Foreskin keratinocyte (primary cell): ENCODE measurements at places on chromosomes 12 and 14. TPM values are rescaled to one million over a fixed set of nuclear protein-coding genes. Genes with fewer than 3 reads are reported as not detected.

DNA sequence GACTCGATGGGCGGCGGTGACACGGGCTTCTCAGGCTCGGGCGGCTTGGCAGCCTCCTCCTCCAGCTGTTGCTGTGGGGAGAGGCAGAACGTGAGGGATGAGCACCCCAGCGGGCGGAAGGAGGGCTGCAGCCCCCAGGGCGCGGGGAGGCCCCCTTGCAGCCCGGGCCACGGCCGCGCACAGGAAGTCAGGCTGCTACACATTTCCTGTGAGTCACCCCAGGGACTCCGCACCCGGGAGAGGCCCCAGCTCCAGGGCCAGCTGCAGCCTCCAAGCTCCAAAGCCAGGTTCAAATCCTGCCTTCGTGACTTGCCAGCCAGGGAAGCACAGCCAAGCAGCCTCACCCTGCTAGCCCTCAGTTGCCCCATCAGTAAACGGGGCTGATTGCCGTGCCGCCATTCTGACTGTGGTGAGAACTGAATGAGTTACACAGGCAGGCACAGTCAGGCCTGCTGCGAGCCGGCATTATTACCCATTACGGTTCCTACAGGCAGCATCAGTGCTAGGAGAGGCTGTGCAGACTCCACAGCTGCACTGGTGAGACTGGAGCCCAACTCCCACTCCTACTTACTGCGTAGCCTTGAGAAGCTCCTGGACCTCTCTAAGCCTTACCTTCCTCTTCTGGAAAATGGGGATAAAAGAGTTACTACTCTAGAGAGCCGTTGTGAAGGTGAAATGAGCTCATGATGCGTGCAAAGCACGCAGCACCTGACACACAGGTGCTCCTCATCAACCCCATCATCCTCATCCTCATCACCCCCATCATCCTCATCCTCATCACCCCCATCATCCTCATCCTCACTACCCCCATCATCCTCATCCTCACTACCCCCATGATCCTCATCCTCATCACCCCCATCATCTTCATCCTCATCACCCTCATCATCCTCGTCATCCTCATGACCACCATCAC is 100.9 kb downstream of the NCOR2 start:
- DNase-seq, result no peak

Gene LHX5
- 0.11 and 0.24 TPM in 2 replicates for total RNA-seq

GRCh38 chr14:75993567-75994041 is 8.0 kb downstream of the IFT43 start:
- no peak for DNase-seq

Gene BMP4
- total RNA-seq, result 8.6 and 13.7 TPM in 2 replicates

DNA sequence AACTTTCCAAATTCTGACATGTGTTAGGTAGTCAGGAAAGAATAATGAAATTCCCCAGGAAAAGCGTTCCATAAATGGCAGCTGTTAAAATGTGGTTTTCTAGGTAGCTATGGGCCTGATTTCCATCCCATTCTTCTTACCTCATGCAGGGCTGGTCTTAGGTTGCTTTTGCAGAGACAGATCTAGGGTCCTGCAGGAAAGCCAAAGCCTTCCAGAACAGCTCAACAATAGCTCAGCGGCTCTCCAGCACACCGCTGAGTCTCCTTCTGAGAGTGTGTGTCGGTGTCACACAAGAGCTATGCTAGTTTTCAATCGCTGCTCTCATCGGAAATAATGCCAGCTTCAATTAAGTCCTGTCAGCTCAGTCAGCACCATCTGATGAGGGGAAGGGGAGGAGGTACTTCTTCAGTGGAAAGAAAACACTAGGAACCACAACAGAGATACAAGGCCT is 106.7 kb downstream of the TMEM30B start:
- no peak for DNase-seq

Gene MGAT4C
- total RNA-seq, result not detected in 2 replicates

DNA sequence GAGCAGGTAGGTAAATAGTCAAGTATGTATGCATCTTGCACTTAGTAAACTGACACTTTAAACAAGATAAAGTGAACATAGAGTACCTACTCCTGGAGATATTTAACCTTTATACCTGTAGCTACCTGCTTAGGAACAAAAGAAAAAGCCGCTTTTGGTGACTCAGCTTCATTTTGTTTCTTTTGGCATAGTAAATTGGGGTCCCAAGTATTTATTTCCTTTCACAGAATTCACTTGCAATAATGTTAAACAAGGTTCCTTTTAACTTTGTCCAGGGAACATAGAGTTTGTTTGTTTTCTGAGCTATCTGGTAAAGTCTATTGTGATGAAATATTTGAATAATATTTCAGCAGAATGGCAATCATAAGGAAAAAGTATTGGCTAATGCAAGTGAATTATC is 20.0 kb downstream of the SLCO1B3 start:
- no peak for DNase-seq
